Caudate nucleus (tissue), 63 donors: ENCODE measurements at places on chromosomes 4 and X.

- no peak for DNase-seq
Observed at GRCh38 chrX:68829582-68830418, 979 bp downstream of the EFNB1 start.

- DNase-seq, result no peak
Observed at GRCh38 chrX:139883984-139884383, 48.9 kb downstream of the ATP11C start.

GRCh38 chr4:135575041-135575440, 1373.5 kb upstream of the PABPC4L start:
- no peak for DNase-seq

DNA sequence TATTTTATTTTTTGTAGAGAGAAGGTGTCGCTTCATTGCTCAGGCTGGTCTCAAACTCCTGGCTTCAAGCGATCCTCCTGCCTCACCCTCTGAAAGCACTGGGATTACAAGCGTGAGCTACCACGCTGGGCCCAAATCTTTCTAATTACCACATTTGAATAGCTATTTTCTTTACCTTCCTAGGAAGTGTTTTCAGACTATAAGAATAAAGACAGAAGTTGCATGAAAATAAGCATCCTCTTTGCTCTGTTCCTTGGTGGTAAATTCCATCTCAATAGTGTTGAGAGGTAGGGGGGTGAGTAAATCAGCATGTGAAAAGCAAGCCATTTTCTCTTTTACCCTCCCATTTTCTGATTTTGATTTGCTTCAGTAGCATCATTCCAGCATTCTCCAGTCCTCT, 122.4 kb downstream of the LARP7 start:
- DNase-seq, result no peak

DNA sequence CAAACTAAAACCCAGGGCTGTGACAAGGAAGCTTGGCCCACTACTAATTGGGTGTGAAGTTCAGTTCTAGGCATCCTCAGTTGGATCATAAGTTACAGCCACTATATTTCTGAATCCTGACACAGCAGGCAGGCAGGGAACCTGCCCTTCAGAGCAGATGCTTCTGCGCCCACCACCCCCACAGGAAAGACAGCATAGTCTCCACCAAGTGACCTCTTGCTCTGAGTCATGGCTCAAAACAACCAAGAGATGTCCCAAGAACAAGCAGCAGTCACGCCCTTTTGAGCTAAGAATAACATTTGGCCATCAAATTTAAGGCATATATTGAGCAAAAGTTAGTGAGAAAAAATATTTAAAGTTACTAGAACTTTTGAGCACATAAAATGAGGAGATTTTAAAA, 170.7 kb upstream of the SMARCAD1 start:
- DNase-seq, result no peak
